ENCODE measurements at places on chromosomes 4 and X.

GRCh38 chr4:183350317-183351071 lies 28.3 kb upstream of the CLDN24 start:
- DNase-seq = no peak

- DNase-seq = no peak
These were observed 16.1 kb upstream of the SASH3 start for GRCh38 chrX:129763666-129764065.

- DNase-seq = no peak
These were observed 35.8 kb downstream of the GPR82 start for GRCh38 chrX:41759817-41760216.

- no peak for DNase-seq
These were observed 38.1 kb downstream of the LAMTOR3 start for GRCh38 chr4:99856166-99856565.

GRCh38 chr4:40845154-40845835 lies 95.5 kb downstream of the NSUN7 start:
- no peak for DNase-seq

DNA sequence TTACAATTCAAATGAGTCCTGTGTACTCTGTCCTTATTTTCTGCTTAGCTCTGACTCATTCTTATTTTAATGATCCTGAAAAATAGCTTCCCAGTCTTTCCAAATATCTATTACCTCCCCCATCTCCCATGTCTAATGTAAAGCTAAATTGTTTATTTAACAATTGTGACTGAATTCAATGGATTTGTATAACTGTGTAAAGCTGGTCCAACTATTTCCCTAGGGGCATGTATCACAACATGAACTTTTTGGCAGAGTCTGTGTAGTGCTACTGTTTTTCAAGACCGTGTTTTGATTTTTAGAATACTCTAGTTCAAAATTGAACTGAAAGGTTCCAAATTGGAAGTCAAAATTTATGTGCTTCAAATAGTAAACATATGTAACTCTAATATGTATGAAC lies 67.8 kb downstream of the SPCS3 start:
- no peak for DNase-seq

- peak; percentile 76 for DNase-seq
These were observed at the start of gene PIGA for GRCh38 chrX:15335135-15336022. TSS of gene PIGA (minus strand) at chrX:15335523. CDS start at chrX:15331930, 3,593 bp downstream.

- no peak for DNase-seq
These were observed 1.2 kb downstream of the KLKB1 start for GRCh38 chr4:186228514-186228894.

DNA sequence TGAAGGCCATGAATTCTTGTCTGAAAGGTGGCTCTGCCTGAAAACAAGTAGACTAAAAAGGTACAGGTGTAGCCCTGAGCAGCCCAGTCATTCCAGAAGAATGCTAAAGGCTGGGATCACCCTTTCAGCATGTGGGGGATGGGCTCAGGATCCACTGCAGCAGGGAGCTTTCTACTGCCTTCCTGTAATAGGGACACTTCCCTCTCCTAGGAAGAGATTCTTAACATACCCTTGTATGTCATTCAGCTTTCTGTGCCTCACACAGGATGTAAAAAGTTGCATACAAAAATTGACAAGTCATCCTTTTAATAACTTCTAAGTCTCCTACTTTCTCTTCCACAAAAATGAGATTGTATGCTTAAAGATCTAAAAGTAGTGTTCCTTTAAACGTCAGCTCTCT lies 123.3 kb downstream of the ZNF518B start:
- DNase-seq = no peak

DNA sequence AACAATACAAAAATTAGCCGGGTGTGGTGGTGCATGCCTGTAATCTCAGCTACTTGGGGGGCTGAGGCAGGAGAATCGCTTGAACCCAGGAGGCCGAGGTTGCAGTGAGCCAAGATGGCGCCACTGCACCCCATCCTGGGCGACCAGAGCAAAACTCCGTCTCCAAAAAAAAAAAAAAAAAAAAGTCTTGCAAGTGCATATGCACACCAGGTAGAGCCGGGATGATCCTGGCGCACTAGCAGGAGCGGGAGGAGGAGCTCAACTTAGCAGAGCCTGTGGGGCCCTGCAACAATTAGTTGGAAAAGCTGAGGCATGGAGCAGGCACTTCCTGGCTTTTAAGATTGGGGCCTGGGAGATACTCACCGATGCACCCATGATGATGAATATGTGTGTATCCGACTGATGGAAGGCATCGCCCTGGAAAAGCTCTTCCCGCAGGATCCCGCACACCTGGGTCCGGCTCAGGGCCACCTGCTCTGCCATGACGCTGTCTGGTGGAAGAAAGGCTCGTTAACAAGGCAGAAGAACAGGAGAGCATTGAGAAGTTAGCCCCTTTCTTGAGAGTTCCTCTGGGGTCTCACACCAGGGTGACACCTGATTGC lies 872 bp downstream of the G6PD start:
- DNase-seq = no peak

DNA sequence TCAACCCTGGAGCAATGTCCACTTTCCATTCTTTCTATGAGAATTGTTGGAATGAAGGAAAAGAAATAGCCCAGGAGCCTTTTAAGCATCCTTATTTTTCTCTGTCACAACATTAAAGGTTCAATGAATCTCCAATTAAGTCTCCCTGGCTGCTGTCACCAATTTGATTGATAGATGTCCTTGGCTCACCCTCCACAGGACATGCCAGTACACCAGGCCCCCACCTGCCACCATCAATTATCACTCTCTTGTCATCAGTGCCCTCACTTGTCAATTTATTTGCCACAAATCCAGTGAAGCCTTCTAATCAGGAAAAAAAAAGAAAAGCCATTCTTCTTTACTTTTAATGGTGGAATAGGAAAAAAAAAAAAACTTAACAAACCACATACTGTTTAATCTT lies 453.6 kb downstream of the CENPC start:
- DNase-seq = no peak

GRCh38 chr4:176270669-176271068 lies 1.6 kb upstream of the ASB5 start:
- no peak for DNase-seq

DNA sequence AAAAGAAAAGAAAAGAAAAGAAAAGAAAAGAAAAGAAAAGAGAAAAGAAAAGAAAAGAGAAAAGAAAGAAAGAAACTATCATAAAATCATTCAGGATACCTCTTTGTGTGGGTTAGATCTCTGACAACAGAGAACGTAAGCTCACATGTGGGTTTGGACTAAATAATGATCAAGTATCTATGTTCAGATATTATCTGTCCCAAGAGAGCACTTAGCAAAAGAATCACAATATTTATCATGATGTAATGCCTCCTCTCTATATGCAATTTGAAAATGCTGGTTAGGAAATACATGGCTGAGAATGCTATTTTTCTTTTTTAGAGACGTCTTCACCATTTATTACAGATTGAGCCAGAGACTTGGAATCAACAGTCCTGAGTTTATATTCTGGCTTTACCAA lies 191.3 kb downstream of the KCNIP4 start:
- no peak for DNase-seq

- DNase-seq = no peak
These were observed 1.9 kb upstream of the PACRGL start for GRCh38 chr4:20698382-20698781.

DNA sequence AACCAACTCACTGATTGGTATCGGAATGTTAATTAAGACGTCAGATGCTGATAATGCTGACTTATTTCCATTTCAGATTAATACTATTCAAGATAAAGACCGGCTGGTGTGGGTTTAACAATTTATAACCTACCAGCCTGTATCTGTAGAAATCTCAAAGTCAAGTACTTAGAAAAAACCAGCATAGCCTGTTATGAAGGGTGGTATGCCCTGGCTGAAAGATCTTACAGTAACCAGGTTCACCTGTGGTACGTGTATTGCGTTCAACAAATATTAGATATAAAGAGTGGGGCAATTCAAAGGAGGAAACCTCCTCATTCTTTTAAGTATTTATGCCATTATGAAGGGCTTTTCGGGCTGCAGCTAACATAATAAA lies 240.8 kb upstream of the ANXA3 start:
- DNase-seq = no peak

DNA sequence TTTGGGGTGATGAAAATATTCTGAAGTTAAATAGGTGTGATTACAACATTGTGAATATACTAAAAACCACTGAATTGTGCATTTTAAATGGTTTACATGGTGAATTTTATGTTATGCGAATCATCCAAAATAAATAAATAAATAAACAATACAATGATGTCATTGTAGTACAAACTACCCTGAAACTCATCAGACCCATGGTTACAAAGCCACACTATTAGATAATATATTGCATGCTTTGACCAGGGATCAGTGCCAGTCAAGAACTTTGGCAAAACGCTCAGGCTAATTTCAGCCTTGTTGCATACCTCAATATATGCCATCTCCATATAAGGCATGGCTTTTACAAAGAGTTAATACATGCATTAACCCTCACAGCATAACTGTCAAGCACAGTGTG lies 45.5 kb upstream of the XIAP start:
- DNase-seq = no peak

DNA sequence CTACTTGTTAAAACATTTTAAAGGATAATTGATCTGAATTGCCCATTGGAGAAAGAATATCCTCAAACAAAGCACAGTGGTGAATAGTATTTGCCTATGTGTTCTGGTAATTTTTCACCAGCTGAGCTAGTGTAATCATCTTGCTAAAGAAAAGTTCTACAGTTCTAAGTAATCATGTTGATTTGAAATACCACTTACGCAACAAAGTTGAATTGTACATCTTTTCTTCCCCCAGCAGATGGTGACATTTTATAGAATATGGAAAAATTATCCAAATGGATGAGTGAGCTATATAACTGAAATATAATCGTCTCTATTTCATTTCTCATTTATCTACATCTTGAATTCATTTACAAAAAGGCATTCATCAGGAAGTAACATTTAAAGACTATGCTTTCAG lies 9.7 kb upstream of the ZNF674 start:
- DNase-seq = no peak

- DNase-seq = no peak
These were observed 255.4 kb downstream of the TLL1 start for GRCh38 chr4:166128403-166128802.

DNA sequence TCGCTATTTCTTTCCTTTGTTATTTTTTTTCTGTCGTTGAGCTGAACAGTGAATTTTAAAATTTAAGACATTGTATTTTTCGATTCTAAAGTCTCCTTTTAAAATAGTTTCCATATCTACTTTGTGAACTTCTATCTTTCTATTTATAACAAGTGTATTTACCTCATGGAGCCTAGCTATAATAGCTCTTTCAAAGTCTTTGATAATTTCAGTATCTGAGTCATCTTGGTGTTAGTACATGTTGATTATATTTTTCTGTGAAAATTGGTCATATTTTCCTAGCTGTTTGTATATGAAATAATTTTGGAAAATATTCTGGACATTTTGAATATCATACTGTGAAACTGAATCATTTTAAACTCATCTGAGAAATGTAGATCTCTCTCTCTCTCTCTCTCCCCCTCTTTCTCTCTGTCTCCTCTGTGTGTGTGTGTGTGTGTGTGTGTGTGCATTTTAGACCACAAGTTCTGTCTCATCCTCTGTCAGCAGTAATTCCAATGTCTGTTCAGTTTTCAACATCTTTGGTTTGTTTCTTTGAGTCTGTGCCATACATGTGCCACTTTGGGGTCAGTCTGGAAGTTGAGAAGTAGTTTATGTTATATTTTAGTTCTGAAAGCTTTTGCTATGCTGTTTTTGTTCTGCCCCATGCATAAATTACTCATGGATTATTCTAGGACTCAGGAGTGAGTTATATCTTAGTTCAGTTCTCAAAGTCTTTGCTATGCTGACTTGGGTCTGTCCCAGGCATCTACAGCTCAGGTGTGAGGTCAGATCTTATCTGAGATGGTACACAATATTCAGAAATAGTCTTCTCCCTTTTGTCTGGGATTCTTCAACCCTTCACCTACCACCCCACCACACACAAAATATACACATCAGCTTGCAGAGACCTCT lies 366.4 kb upstream of the CASK start:
- no peak for DNase-seq

Data from activated CD8-positive, alpha-beta memory T cell treated with anti-CD3 and anti-CD28 coated beads for 4 hours (primary cell).